ENCODE measurements at places on chromosomes 7 and 10.

GRCh38 chr7:107833684-107834106, 30.7 kb upstream of the SLC26A3 start:
- no peak for DNase-seq

GRCh38 chr10:129841590-129841989, 122.5 kb downstream of the EBF3 start:
- no peak for DNase-seq

GRCh38 chr7:47092336-47092735, 489.6 kb downstream of the TNS3 start:
- DNase-seq: no peak

DNA sequence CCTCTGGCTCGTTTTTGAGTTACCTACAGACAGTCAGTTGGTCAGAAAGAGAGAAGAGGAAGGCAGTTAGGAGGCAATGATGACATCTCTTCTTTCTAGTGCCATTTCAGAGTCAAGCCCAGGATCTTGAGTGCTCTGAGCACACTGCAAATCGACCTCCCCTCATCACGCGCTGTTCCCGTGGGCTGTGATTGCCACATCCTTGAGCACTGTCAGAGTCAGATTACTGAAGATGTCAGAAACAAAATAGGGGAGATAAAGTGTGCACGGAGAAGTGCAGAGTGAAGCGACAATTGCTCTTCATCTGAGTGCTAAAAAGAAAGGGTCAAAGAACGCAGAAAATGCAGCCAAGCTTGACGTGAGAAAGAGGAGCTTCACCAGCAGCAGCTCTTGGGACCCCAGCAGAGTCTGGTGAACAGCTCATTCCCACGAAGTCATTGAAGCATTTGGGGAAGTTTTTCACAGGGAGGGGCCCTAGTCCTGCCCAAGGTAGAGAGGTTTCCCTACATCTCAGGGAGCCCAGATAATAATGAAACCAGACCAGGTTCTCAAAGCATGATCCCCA, 661.7 kb upstream of the AUTS2 start:
- DNase-seq: no peak

DNA sequence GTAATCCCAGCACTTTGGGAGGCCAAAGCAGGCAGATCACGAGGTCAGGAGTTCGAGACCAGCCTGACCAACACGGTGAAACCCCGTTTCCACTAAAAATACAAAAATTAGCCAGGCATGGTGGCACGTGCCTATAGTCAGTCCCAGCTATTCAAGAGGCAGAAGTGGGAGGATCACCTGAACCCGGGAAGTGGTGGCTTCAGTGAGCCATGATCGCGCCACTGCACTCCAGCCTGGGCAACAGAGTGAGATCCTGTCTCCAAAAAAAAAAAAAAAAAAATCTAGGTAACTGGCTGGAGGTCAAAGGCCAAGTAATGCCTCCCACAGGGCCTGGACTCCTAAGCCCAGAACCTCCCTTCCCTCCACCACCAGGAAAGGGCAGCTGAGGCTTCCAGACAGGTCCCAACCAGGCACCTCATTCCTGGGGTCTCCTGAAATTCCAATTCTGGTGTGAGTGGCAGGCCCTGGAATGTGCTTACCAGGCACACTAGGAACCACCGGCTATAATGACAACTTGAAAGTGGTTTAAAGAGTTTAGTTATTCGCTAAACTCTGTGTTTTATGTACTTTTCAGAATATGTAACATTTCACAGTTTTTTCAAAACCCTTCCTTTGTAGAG, 86.9 kb upstream of the TNRC18 start:
- DNase-seq: no peak

DNA sequence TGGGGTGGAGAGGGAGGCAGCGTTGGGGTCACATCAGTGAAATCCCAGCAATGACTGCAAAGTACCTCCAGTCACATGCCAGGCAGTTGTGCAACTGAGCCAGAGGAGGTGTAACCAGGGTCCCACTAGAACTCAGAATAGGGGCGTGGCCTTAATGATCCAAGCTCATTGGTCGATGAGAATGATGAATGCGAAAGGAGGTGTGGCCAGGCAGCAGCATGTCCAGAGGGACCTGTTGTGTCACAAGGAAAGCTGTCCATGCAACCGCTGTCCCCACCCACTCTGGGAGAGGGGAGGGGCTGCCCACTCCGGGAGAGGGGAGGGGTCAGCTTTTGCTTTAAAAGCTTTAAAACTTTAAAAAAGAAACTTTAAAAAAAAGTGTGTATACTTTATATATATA, 25.3 kb upstream of the MTPAP start:
- DNase-seq: no peak

GRCh38 chr10:104351919-104352318, 1.7 kb upstream of the CFAP58 start:
- DNase-seq: no peak

GRCh38 chr7:46930366-46930765, 651.5 kb downstream of the TNS3 start:
- DNase-seq: peak; percentile 57

Data from T1000 (cell line).